Stimulated activated CD8-positive, alpha-beta memory T cell treated with anti-CD3 and anti-CD28 coated beads, Interleukin-15, amount 100 ng/mL, for 1 hour (primary cell): ENCODE measurements at places on chromosomes 7 and 10.

DNA sequence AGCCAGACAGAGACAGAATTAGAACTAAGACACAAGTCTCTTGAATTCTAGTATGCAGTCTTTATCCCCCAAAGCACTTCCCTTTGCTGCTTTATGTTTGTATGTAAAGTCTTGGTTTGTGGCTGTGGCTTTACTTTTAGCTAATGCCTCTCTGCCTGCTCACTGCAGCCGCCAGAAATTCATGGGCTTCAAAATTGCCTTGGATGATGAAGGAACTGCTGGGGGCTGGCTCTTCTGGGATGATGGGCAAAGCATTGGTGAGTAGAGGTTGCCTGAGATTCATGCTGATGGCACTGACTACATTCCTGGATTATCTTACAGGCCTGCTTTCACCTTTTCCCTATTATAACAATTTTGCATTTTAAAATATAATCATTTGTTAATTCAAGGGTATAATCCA lies 10.9 kb upstream of the MGAM2 start:
- DNase-seq: no peak

DNA sequence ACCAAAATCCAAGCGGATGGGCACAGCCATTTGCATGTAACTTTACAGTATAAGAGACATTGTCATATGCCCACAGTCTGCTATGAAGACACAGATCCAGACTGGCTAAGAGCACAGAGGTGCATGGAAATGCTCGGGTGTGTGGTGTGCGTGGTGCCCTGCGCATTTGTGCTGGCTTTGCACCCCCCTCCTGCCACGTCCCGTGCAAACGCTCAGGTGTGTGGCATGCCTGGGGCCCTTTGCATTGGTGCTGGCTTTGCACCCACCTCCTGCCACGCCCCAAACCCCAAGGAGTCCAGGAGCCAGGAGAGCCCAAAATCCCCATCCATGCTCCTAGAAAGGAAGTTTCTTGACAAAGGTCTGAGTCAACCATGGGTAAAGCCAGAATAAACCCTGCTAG lies 306.2 kb downstream of the PTPRN2 start:
- DNase-seq: no peak

DNA sequence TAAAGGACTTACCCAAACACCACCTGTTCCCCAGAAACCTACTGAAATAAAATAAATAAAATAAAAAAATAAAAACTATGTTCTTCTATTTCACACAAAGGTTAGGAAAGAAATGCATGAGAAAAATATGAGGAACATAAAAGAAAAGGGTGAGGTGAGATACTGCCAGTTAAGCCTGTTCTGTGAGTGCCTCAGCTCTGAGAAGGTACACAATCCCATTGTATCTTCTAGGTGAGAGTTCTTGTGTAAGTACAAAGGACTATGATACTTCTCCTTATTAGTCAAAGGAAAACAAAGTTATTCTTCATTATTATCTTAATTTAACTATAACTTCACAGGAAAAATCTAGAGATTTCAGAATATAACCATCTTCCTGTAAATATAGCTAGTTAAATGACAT lies 86.0 kb downstream of the ATE1 start:
- DNase-seq: no peak

- DNase-seq: no peak
Observed at GRCh38 chr10:87646192-87646909, 13.3 kb upstream of the PAPSS2 start.

GRCh38 chr10:34449836-34450235 lies 365.3 kb downstream of the PARD3 start:
- DNase-seq: no peak

DNA sequence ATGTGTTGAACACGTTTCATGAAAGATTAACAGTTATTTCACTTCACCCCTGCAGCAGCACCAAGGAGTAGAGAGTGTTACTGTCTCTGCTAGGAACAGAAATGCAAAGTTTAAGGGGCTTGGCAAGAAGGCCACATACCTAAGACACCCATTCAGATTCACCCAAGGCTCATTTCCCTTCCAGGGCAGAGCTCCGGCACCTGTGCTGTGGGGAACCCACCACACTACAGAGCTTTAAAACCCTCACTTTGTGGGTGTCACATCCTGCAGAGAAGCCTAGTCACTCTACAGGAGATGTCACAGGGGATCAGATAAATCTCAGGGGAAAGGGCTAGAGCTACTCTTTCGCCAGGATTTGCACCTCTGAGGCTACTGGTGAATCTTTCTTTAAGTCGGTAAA lies 176.1 kb upstream of the KLF6 start:
- DNase-seq: no peak

DNA sequence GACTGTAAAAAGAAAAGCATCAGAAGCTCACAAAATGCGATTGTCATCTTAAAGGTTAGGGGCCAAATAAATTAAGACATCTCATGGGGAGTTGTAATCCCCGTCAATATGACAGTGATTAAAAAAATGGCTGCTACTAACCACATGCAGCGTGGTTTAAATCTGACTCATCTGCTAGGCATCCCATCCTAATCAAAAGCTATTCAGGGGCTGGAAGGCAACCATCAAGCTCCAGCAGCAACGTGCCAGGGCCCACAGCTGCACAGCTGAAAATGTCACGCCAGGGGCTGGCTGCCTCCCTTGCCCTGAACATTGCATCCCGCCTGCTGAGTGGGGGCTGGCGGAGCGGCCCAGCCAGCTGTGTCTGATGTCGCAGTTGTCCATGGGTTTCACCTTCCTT lies 66.3 kb upstream of the FRMD4A start:
- DNase-seq: no peak

GRCh38 chr10:98465866-98466265 lies 19.1 kb upstream of the HPS1 start:
- DNase-seq: no peak

- no peak for DNase-seq
Observed at GRCh38 chr7:100965045-100965722, 4.2 kb upstream of the MUC12 start.
